ENCODE measurements at places on chromosomes 2 and 18.

- no peak for DNase-seq
Observed at GRCh38 chr18:78526923-78527711, 452.5 kb upstream of the SALL3 start.

DNA sequence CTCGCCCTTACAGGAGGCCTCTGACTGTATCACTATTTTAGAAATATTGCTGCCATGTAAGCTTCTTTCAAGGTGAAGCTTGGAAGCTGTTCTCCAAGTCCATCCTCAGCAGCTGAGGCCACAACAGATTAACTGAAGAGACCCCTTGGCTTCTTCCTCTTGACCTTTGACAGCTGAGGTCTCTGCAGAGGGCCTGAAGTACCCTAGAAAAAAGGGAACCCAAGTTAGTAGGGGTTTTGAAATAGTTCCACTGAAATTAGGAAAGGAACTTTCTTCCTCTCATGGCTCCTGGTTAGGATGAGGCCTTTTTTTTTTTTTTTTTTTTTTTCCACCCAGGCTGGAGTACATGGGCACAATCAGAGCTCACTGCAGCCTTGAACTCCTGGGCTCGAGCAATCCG lies 15.5 kb upstream of the IHH start:
- DNase-seq, result no peak

GRCh38 chr18:12990123-12990475 lies 1.1 kb upstream of the CEP192 start:
- no peak for DNase-seq

GRCh38 chr2:603869-604268 lies 73.3 kb downstream of the TMEM18 start:
- no peak for DNase-seq

GRCh38 chr2:81505586-81505985 lies 1201.0 kb upstream of the LRRTM1 start:
- DNase-seq, result no peak

- DNase-seq, result no peak
Observed at GRCh38 chr18:10094655-10095054, 180.8 kb downstream of the VAPA start.

DNA sequence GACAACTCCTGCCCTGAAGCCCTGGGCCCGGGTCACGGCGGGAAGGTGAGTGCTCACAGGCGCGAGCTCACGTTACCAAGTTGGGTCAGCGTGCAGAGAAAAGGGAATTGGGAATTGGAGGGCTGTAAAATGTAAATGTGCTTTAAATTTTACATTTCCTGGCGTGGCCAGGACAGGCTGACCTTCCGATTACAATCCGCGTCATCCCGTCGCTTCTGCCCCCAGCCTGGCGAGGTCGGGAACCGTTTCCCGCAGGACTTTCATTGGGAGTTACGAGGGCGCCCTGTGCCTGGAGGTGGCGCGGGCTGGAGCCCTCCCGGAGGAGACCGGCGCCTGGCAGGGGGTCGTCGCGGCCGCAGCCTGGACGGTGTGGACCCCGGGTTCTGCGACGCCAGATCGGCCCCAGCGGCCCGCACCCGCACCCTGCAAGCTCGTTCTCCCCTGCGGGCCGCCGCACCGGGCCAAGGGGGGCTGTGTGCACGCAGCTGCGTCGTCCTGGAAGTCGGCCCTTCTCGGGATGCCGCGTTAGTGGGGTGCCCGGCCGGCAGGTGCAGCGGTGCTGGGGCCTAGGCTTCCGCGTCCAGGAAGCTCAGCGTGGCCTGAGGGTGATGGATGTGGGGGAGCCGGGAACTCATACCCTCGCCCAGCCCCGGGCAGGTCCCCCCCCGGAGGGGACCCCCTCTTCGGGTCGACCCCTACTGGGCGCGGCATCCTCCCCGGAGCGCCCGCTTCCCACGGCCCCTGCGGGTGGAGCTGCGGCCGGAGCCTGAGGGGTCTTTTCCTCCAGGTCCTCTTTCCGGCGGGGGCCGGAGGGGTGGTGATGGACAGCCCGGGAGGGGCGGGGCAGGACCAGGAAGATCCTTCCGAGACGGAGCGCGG lies 63.9 kb downstream of the LRRFIP1 start:
- DNase-seq, result no peak

GRCh38 chr18:32549248-32550110 lies 78.8 kb upstream of the GAREM1 start:
- DNase-seq, result no peak

- no peak for DNase-seq
Observed at GRCh38 chr2:15967415-15968279, 27.3 kb downstream of the MYCN start.

DNA sequence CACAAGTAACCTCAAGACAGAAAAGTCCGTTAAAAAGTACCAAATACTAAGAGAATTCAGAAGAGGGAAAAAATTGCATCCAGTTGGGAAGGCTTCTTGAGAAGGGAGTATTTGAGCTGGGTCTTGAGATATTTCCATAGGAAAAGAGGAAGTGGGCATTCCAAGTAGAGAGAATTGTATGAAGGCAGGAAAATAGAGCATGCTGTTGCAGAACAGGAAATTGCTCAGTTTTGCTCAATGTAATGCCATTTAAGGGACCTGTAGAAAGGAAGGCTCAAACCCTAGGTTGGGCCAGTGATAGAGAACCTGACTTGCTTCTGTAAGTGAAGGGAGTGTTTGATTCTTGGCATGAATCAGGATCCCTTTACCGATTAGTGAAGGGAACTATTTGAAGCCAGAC lies 1.0 kb upstream of the ZC3H8 start:
- DNase-seq, result no peak

GRCh38 chr2:102129951-102130646 lies 12.4 kb upstream of the IL1R1 start:
- no peak for DNase-seq

DNA sequence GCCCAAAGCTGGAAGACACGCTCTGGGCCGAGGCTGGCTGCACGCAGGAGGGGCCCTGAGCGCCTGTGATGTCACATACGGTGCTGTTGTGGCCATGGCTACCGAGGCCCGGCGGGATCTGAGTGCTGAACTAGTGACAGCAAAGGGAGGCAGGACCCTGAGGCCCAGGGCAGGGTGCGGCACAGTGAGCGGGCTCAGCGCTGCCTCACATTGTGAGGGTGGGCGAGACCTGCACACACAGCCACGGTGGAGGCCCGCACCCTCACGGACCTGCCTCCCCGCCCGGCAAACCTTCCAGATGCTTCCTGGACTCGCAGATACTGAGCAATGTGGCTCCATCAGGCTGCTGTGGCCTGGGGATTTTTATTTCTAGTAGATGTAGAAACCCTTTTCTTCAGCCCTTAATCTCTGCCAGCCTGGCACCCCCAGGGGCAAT lies 133.8 kb upstream of the CTDP1 start:
- peak; percentile 13 for DNase-seq

DNA sequence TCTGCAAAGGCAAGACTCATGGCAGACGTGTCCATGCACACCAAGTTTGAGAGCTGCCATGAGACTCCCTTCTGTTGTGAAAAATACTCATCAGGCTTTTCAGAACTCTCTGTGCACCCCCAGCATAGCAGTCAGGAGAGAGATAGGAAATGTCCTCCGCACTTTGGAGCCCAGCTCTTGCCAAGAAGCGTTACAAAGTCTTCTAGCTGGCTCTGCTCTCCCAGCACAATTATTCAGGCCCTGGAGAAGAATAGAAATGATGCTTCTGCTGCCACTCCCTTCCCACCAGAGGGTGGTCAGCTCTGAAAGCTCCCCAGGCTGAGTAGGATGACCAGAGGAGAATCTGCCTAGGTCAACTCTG lies 594.4 kb upstream of the ID2 start:
- no peak for DNase-seq

- DNase-seq, result no peak
Observed at GRCh38 chr18:44625386-44625785, 55.3 kb upstream of the SETBP1 start.

- DNase-seq, result no peak
Observed at GRCh38 chr18:52682260-52682659, 342.3 kb downstream of the DCC start.

DNA sequence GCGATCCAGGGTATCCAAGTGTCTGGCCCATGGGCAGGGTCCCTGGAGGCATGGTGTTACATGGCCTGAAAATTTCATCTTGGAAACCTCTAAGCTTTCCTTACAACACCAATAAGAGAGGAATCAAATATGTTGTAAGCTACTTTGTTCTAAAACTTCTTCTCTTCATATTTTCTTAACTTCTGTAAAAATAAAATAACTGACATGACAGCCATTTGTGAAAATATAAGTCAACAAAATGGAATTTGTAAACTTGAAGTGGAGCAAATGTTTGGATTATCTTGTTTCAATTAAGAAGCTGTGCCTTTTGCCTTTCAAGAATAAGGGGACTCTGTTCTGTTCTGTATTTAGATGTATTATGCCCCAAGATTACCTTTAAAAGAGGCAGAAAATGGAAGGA lies 319.7 kb downstream of the LPIN1 start:
- DNase-seq, result no peak

DNA sequence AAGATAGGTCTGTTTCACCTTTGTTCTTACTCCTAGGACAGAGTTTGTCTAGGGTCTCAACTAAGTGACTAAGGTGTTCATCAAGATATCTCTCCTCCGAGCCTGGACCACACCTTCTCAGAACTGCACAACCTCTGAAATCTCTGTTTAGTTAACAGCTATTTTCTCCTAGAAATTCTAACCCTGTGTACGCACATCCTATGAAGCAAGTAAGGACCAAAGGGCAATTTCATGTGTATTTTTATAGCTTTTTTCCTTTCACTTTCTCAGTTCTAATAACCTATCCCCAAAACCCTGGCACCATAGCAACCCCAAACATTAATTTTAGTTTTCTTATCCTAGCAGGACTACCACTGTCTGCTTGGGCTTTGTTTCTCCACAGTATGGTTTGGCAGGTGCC lies 59.1 kb downstream of the PTPN4 start:
- DNase-seq, result no peak

- DNase-seq, result peak; percentile 19
Observed at GRCh38 chr2:217977840-217978535, 24.8 kb downstream of the TNS1 start.

Data from tibial artery (tissue), 4 donors.